ENCODE measurements at places on chromosomes 6 and 20.

- no peak for DNase-seq
Observed at GRCh38 chr6:47822856-47823554, 41.2 kb downstream of the OPN5 start.

GRCh38 chr20:40991181-40991889 is 37.3 kb upstream of the TOP1 start:
- no peak for DNase-seq

GRCh38 chr6:167662881-167663205 is 163.9 kb upstream of the AFDN start:
- DNase-seq = no peak

DNA sequence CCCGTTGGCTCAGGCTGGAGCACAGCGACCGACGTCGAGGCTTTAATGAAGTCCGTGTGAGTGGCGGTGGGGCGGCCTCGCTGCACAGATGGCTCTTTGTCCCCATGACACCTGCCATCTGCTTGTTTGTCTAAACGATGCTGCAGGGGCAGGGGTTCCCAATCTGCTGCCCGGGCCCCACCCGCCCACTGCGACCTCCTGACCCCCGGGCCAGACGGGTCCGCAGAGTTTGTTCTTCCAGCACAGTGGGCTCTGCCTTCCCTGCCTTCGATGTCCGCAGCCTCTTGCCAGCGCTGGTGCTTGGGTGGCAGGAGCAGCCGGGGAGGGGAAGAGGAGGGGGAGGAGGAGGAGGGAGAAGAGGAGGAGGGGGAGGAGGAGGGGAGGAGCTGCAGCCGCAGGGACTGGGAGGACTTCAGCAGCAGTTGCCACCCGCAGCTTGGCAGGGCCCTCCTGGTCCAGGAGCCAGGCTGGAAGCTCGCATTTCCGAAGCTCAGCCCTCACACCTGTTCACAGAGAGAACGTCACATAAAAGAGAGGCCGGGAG is 210.0 kb downstream of the DLL1 start:
- no peak for DNase-seq

GRCh38 chr20:32870985-32871384 is 12.3 kb downstream of the EFCAB8 start:
- no peak for DNase-seq

GRCh38 chr20:45857882-45858216 is 435 bp downstream of the ZSWIM3 start:
- DNase-seq = no peak

DNA sequence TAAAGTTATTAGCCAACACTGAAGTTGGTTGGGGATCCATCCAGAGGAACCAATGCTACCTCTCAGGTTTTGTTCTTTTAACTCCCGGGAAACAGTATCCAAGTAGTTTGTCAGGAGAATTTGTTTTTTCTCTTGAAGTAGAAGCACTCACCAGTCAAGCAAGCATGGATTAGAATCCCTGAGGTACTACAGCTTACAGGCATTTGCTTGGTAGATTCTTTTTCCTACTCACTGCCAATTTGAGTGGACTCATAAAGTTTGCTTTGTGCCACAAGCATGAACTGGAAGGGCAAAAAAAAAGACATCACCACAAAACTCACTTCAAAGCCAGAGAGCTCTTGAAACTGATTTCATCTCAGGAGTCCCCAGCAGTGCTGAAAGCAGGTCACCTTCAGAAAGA is 167.4 kb downstream of the MBOAT1 start:
- DNase-seq = no peak

DNA sequence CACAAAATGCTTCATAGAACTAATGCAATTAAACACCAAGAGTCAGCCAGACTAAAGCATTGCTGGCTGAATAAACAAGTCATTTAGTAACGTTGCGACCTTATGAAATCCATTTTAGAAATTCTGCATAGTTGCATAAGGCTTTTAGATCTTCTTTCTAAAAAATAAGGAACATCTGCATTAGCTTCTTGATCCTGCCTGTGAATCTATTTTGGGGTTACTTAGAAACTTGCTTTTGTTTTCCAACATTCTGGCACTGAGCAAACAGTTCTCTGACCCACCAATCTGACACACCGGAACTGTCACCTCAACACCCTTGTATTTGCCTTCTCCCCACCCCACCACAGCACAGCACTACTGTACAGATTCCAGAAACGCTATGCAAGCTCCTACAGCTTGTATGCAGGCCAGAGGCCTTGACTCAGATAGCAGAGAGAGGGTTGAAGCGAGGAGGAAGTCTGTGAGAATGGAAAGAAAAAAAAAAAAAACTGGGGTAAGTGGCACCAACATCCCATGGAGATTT is 55.0 kb downstream of the KIF13A start:
- DNase-seq = peak; percentile 83

DNA sequence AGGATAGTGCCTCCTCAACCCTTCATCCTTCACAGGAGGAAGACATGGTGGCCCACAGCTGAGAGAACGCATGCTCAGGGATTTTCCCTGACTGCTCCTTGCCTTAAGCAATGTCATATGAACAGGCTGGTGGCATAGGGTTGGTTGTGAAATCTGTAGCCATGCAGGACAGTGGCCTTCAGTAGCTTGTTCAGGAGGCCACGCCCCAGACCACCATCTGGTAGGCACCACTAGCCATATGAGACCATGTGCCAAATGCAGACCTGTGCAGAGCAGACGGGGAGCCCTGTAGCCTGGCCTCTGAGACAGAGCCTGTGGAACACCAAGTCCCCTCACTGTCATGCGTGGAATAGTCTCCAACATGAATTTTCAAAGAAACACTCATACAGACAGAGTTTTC is 76.5 kb downstream of the ADTRP start:
- DNase-seq = no peak

- no peak for DNase-seq
Observed at GRCh38 chr6:35161776-35162607, 20.9 kb upstream of the TCP11 start.

GRCh38 chr20:48301189-48301588 is 515.9 kb upstream of the SULF2 start:
- no peak for DNase-seq

DNA sequence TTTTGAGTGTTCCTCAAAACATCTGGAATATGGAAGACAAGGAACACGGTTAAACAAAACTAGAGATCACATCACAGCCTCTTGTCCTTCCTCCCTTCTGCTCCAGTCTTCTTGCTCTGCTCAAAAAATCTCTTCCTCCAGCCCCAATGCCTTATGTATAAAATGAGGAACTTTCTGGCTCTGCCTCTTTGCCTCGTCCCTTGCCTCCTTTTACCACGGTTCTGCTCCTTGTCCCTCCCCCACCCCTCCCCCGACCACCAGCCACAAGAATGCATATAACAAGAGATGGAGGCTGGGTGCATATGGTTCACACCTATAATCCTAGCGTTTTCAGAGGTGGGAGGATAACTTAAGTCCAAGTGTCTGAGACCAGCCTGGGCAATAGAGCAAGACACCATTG is 43.6 kb downstream of the PLAGL2 start:
- no peak for DNase-seq

GRCh38 chr6:132964101-132964867 is 149.9 kb downstream of the RPS12 start:
- DNase-seq = no peak

DNA sequence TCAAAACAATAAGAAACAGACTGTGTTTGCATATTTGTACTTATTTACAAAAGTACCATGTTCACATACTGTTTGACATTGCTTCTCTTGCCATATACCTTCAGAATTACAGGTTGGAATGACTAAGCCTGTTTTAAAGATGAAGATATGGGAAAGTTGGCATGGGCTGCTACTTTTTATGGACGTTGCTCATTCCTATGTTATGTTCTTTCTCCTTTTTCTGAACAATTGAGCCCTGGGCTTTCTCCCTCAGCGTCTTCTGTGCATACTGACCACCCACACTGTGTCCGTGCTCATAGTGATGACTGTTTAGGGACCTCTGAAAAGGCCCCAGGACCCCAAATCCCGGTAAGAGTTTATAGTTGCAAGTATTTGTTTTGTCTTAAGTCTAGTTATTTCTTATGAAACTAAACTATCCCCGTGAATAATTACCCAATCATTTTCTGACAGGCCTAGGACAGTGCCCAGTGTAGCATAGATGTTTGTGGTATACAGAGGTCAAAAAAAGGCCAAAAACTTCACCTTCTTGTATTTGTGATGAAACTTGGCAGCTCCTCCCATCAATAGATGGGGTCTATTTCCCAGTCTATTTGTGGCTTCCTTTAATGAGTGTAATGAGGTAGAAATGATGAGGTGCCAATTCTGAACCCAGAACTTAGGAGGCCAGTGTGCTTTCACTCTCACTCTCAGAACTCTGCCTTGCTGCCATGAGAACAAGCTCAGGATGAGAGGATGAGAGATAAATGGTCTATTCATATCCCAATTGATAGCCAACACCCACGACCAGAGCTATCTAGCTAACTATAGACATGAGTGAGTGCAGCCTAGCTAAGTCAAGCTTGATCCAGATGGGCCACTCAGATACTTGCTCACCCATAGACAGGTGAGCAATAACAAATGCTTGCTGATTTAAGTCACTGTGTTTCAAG is 40.9 kb downstream of the GSTA4 start:
- no peak for DNase-seq

DNA sequence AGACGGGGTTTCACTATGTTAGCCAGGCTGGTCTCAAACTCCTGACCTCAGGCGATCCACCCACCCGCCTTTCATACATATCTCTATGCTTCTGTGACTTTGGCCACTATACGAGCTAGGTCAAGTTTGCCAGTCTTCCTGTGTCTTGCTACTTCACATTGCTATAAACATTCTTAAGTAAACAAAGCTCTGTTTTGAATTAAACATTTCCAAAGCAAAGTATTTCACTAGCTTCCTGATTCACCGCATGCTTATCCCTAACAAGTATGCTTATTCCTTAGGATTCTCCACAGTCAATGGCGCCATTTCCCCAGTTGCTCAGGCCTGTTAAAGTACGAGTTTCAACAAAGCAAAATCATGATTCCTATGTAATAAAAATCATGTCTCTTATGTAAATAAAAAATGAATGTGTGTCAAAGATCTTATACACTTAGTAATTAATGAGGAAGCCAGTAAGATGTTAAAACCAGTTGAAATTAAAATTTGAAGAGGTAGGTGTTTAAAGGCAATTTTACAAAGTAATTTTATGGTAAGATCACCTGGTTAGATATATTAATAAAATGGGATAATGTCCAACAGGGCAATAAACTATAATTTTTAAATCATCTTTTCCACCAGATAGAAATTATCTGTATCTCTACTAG is 88.5 kb downstream of the PRKN start:
- DNase-seq = no peak

DNA sequence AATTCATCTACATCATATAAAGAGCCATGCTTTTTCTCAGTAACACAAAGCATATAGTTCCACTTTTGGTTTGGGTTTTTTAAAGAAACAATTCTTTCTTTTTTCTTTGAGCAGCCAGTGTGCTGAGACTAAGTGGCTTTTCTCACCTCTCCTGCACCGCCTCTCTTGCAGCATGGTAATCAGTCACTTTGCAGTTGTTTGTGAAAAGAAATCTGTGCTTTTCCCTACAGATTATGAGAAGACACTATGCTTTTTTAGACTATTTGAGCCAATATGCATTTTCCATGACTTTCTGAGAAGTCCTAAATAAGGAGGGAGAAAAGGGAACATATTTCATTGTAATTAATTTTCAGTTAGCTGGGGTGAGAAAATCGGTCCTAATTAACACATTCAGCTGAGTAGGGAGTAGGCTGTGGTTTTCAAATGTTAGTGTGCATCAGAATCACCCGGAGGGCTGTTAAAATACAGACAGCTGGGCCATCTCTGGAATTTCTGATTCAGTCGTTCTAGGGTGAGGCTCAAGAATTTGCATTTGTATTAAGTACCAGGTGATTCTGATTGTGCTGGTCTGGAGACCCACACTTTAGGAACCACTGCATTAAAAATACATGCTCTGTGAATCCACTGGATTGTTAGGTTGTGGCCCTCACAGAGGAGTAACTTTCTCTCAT is 155.2 kb downstream of the TINAG start:
- no peak for DNase-seq

DNA sequence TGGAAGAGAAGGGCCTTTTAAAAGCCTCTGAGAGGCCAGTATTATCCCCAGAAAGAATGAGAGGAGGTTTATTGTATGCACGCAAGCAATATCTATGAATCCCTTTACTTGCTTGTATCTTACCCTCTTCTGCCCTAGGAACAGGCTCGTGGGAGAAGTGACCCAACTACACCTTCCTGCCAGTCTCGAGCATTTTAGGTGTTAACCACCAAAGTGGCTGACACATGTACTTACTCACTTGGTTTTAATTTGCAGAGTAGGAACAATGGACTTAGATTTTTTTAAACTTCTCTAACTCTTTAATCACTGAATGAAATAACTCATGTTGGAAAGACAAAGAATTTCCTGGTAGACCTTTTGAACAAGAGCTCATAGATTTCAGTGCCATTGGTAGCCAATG is 296.9 kb downstream of the PLCB1 start:
- DNase-seq = no peak

DNA sequence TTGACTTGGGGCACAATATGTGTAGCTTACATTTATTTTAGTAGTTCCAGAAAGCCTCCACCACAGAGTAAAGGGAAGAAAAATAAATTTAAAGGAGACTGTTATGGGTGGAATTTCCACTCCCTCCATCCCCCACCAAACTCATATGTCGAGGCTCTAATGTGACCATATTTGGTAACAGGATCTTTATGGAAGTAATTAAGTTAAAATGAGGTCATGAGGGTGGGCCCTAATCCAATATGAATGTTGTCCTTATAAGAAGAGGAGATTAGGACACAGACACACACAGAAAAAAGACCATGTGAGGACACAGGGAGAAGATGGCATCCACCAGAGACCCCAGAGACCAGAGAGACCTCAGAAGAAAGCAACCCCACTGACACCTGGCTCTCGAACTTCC is 189.7 kb downstream of the EDN1 start:
- no peak for DNase-seq

GRCh38 chr6:55250400-55250799 is 76.1 kb downstream of the HCRTR2 start:
- DNase-seq = no peak

- no peak for DNase-seq
Observed at GRCh38 chr6:7897461-7898192, 13.0 kb downstream of the TXNDC5 start.

- no peak for DNase-seq
Observed at GRCh38 chr6:12077021-12077710, 65.1 kb downstream of the HIVEP1 start.

GRCh38 chr6:98967616-98968015 is 19.9 kb upstream of the FBXL4 start:
- DNase-seq = no peak

- DNase-seq = no peak
Observed at GRCh38 chr6:143901885-143902750, 37.8 kb downstream of the ZC2HC1B start.

- DNase-seq = no peak
Observed at GRCh38 chr20:59314997-59315396, 14.6 kb downstream of the EDN3 start.

GRCh38 chr20:1618479-1618878 is 1.3 kb downstream of the SIRPB1 start:
- no peak for DNase-seq

- DNase-seq = no peak
Observed at GRCh38 chr20:54469952-54470351, 5.4 kb upstream of the DOK5 start.

- DNase-seq = no peak
Observed at GRCh38 chr20:8401556-8401955, 269.5 kb downstream of the PLCB1 start.

Data from right atrium auricular region (tissue), 2 donors.